Epithelial cell of proximal tubule (primary cell): ENCODE measurements at places on chromosomes 1 and 21. TPM values are rescaled to one million over a fixed set of nuclear protein-coding genes. Genes with fewer than 3 reads are reported as not detected.
A peak's percentile ranks its signal among the peaks of the same experiment; 100 is the strongest.

GRCh38 chr1:201145132-201145531 is 9.1 kb downstream of the TMEM9 start:
- no peak for DNase-seq

FCRL2 gene
- not detected in 2 replicates for total RNA-seq

DNA sequence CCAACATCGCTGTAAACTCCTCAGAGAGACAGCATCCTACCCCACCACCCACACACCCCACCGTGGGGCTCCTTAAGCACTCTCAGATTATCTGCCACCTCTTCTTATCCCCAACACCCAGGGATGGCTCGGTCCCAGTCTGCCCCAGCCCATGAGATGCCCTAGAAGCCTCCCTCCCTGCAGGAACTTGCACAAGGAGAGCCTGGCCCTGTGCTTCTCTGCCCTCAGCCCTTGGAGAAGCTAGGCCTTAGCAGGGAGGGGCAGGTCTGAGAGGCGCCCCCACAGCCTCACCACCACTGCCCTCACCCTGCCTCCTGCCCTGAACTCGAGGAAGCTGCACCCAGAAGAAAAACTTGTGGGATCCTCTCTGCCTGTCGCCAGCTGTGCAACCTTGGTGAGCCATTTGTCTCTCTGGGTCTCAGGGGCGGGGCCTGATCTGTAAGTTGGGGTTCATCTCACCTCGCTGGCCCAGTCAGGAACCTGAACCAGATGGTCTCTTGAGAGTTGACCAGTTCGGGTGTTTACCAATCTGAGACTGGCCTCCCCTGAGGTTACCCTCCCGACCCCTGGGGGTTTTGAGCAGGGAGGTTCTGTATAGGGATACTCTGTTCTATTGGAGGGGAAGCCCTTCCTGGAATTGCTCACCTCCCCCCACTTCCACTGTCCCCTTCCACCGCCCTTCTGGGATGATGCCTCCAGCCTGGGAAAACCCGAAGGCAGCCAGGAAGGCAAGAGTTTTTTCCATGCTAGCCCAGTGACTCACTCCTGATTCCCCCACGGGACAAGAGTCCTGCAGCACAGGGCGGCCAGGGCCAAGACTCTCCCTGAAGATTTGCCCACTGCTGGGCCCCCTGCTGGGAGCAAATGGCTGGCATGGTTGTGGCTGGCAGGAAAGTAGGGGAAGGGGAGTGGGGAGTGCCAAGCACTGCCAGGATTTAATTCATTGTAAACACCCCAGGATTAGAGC is at the start of gene S100A3:
TSS of gene S100A3 (minus strand) at position 537 of the 967 bp plus-strand sequence. CDS start 773 bp downstream, outside the sequence.
- DNase-seq: peak; percentile 82

GPA33 gene
- not detected in 2 replicates for total RNA-seq

DNA sequence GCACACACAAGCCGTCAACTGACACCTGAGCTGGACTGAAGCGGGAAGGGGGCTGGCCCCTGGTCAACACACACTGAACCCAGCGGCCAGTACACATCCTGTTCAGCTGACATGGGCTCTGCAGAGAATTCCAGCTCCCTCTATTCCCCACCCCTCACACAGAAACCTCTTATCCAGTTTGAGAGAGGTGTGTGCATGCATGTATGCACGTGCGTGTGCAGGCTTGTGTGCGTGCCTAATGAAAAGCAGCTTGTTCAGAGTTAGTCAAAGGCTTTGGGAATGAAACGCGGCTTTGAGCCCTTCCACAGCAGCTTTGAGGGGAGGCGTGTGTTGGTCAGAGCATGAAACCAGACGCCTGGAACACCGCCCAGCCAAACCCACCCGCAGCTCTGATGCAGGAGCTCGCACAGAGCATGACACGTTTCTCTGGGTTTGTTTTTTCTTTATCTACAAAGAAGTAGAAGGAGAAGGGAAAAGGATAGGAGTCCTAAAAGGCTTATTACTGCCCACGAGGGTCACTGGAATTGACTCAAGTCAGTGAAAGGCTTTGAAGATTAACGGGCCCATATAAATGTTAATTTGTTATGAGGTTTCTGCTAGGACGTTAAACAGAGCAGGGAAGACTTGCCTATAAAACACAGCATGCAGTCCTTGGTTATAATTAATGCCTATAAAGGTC is 184.2 kb downstream of the ETS2 start:
- no peak for DNase-seq

- no peak for DNase-seq
Measured at GRCh38 chr1:171998711-171999110, 157.4 kb downstream of the DNM3 start.

GRCh38 chr1:115952547-115952946 is 23.8 kb upstream of the SLC22A15 start:
- DNase-seq: no peak

GRCh38 chr1:231421971-231422797 is at the start of gene EGLN1:
EGLN1 (minus strand) TSS chr1:231422287; CDS start chr1:231421888, 399 bp downstream.
- DNase-seq: peak; percentile 70
